ENCODE measurements at places on chromosomes 13 and 19.

DNA sequence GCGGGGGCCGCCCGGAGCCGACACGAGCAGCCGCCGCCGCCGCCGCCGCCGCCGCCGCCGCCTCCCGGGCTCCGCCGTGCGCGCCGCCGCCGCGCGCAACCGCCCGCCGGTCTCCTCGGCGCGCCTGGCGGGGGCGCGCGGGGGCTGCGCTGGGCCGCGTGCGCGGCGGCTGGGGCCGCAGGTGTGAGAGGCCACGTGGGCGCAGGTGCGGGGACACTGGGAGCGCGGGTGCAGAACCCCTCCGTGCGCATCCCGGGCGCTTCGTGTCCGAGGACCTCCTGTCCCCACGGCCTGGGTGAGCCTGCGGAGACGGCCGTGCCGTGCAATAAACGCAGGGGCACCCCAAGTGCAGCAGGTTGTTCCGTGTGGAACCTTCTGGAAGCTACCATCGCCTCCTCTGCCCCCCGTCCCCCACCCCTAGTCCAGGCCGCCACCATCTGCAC, at the start of gene LINGO3:
LINGO3 (minus strand) TSS at position 41 of the 443 bp plus-strand sequence. CDS start 16,378 bp downstream, outside the sequence.
- peak; percentile 20 for DNase-seq

DNA sequence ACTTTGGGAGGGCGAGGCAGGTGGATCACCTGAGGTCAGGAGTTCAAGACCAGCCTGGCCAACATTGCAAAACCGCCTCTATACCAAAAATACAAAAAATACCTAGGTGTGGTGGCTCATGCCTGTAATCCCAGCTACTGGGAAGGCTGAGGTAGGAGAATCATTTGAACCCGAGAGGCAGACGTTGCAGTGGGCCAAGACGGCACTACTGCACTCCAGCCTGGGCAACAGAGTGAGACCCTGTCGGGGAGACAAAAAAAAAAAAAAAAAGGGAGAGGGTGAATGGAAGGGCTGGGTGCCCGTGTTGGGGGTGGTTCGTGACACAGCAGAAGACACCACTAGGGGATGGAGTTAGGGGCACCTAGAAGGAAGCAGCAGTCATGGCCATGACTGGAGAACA, 10.8 kb downstream of the CFD start:
- DNase-seq: no peak

DNA sequence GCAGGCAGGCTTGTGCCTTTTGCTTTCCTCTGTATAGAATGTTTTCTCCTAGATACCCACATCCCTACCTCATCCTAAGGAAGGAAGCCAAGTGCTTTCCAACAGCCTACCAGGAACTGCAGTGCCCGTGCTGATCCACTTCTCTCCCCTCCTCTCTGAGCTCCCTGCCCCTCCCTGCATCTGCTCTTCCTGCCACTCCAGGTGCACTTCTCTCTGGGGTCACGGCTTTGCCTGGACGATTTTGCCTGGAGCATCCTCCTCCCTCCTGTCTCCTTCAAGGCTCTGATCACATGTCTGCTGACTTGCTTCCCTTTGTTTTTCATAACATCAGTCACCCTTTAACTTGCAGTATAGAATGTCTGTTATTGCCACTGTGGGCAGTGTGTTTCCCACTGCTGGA, 34.7 kb upstream of the IRS2 start:
- DNase-seq: no peak

DNA sequence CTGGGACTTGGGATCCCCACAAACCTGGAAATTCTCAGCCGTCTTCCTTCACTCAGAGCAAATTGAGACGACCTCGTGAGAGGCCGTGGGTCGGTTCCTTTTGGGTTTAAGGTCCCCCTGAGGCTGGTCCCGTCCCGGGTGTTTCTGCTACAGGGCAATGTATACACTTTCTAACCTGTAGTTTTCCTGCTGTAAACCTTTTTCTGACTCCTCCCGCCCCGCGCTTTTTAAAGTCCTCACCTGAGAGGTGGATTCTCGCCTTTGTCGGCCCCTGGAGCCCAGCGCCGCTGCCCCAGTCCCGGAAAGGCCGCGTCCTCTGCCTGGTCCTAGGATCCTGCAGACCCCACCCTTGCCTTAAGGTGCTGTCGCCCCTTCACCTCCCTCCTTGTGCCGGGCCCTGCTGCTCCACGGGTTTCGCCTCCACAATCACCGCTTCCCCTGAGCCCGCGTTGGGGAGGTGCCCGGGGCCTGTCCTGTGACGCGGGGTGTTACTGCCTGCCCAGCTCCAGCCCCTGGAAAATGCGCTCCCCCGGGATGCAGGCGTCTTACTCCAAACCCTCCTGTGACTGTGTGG, 391 bp downstream of the ZNF761 start:
- no peak for DNase-seq

GRCh38 chr13:109309625-109310363, 476.6 kb downstream of the IRS2 start:
- no peak for DNase-seq

GRCh38 chr13:40665126-40666044, 1.1 kb downstream of the FOXO1 start:
- no peak for DNase-seq

DNA sequence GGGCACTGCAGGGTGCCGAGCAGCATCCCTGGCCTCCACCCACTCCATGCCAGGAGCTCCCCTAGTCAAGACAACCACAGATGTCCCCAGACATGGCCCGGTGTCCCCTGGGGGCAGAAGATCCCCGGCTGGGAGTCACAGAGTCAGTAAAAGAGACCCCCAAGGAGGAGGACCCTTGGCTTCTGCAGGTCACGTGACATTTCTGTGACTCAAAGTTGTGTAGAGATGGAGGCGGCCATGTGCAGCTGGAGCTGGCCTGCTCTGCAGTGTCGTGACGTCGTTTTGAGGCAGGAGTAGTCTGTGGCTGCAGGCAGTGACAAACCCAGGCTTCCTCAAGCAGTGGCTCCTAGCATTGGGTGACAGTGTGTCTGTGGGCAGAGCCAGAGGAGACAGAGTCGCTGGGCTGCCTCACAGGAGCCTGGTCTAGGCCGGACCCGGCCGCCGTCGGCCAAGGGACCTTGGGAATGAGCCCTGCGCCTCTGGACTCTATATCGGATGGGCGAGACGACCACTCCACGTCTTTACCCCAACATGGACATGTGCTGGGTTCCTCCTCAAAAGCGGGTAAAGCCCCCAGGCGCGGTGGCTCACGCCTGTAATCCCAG, 7.7 kb upstream of the DIRAS1 start:
- DNase-seq: no peak

Measured in NCI-H1436 (cell line).